ENCODE measurements at places on chromosomes 3 and 15. TPM values are rescaled to one million over a fixed set of nuclear protein-coding genes. Genes with fewer than 3 reads are reported as not detected.

FBXO40 gene
- total RNA-seq = not detected

TXNRD3 gene
- 3.2 TPM for total RNA-seq

SNX22 gene
- total RNA-seq = 0.16 TPM

MINDY2 gene
- total RNA-seq = 10.7 TPM

DUOXA2 gene
- total RNA-seq = not detected

ULK3 gene
- 37.6 TPM for total RNA-seq

CLSTN2 gene
- not detected for total RNA-seq

SLC30A4 gene
- 1.3 TPM for total RNA-seq

PPP1R14D gene
- total RNA-seq = not detected

SUCNR1 gene
- not detected for total RNA-seq

GOLGA6A gene
- total RNA-seq = not detected

MYZAP gene
- total RNA-seq = not detected

EXD1 gene
- 0.32 TPM for total RNA-seq

GSK3B gene
- 44.2 TPM for total RNA-seq

TIMP4 gene
- total RNA-seq = not detected

GP9 gene
- not detected for total RNA-seq

CCDC39 gene
- total RNA-seq = not detected

AGBL1 gene
- total RNA-seq = not detected

ECE2 gene
- total RNA-seq = 0.18 TPM

UBR1 gene
- total RNA-seq = 31.0 TPM

EPM2AIP1 gene
- 16.2 TPM for total RNA-seq

LSMEM2 gene
- not detected for total RNA-seq

U2SURP gene
- 183 TPM for total RNA-seq

PLIN1 gene
- total RNA-seq = 0.46 TPM

CCDC80 gene
- not detected for total RNA-seq

PATL2 gene
- total RNA-seq = 30.7 TPM

CADM2 gene
- total RNA-seq = not detected

ROPN1 gene
- total RNA-seq = not detected

PTH1R gene
- total RNA-seq = not detected

GOLGA8J gene
- total RNA-seq = 0.41 TPM

HOMER2 gene
- total RNA-seq = 4.4 TPM

TGM5 gene
- 0.45 TPM for total RNA-seq

TAGLN3 gene
- 6.9 TPM for total RNA-seq

GHSR gene
- not detected for total RNA-seq

FRG2C gene
- not detected for total RNA-seq

CHRNA7 gene
- 0.39 TPM for total RNA-seq

A4GNT gene
- total RNA-seq = not detected

ADPRH gene
- total RNA-seq = 3.4 TPM

ACAP2 gene
- 46.3 TPM for total RNA-seq
